ENCODE measurements at places on chromosomes 1 and 21.

GRCh38 chr1:163459539-163459938 lies 137.8 kb downstream of the NUF2 start:
- no peak for DNase-seq

DNA sequence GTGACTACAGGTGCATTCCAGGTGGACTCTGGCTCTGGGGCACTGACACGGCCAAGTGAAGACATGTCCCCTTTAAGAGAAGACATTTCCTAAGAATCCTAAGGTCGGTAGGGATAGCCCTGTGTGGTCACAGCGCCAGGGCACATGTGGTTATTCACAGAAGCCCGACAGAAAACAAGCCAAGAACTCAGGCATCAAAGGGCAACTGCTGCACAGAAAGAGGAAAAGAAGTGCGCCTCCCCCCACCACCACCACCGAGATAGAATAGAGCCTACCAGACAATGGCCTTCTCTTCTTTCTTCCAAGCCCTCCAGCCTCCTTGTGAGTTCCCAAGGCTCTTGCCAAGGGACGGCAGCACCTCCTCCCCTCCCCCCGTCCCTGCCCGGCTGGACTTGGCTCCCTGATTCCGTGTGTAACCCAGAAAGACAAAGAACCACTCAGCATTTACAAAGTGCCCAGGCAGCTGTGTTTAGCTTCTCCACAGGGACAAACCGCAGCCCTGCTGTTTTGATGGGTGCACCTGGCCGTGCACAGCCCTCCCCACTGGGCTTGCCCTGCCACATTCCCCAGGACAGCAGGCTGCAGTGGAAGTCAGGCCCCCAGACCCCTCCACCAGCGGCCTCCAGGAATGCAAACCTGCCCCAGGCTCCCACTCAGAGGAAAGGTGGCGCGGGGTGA lies 30.2 kb downstream of the TMPRSS2 start:
- peak; percentile 27 for DNase-seq

DNA sequence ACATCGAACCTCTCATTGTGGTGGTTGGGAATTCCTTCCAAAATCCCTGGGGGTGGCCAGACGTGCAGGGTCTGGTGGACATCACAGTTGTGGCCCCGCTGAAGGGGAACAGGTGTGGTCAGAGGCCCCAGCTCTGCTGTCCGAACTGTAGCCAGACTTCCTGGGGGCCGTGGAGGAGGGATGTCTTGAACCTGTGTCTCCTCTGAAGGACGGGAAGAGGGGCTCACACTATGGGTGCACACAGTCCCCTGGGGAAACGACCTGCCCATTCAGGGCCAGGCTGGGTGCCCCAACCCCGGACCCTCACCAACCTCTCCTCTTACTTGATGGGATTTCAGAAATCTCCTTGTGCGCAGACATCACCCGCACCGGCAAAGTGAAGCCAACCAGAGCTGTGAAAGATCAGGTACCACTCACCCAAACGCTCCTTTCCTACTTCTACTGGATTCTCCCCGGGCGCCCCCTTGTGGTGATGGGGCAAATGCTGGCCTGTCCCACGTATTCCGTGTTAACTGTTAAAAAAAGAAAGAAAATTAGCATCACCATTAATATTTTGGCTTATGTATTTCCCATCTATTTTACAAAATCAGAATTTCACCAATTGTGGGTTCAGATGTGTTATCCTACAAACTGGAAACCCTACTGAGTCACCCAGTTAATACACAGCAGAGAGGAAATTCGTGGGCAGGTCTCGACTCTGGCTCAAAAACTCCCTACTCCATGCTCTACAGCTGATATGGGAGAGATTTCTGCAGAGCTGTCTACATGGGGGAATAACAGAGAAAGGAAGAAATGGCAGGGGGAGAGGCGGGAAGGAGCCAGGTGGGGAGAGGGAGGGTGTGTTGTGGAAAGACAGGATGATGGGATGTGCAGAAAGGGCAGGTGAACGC lies 28.1 kb downstream of the PADI4 start:
- peak; percentile 50 for DNase-seq

DNA sequence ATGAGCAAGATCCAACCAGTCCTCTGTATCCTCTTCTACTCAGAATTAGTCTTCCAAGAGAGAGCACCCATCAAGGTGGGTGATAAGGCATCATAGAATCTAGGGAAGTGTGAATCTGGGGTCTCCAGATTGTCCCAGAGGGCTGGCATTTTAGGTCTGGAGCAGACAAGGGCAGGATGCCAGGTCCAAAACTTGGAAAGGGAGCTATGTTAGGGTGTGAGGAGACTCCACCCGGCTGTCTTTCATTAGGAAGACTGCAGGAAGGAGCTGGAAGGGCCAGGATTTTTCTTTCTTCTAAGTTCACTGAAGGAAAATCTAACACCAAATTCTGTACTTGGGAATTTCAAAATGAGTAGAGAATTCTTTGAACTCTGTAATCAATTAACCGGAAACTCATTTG lies 86.1 kb upstream of the BMP8A start:
- no peak for DNase-seq

GRCh38 chr1:214451596-214451995 lies 99.8 kb downstream of the PTPN14 start:
- peak; percentile 88 for DNase-seq

DNA sequence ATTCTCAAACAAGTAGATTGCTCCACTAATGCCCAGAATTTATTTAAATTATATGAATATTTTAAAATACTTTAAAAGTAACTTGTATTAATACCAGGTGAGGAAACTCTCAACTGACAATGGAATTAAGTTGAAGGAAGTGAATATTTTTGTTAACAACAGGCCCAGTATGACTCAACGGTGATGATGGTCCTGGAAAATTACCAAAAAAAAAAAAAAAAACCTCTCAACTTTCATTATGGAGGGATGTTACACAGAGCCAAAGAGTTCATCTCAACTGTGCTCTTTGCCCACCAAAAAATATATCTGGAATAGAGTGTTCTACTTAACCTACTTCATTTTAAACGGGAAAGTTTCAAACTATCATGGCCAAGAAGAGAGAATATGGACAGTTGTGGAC lies 28.3 kb downstream of the CFH start:
- peak; percentile 57 for DNase-seq

DNA sequence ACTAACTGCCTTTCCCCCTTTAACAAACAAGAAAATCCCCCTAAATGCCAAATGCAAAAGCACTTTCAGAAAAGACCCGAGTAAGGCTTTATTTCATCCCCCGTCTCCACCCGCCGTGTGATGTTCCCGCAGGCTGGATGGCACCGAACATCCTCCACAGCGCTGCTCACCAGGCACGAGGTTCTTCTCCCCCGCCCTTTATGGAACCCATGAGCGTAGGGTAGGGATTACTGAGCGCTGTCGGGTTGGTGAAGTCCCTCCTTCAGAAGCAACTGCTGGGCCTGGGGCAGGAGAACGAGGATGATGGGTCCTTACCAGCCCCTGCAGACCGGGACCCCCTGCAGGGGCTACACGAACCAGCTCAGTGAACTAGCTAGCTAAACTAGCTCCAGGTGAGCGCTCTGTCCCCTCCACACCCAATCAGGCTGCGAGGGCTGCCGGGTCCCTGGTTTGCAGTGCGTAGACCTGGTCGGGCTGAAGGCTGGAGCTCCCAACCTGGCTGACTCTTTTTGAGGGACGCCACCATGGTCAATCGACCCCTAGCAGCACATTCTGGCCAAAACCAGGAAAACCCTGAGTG lies 80.4 kb downstream of the ITPKB start:
- no peak for DNase-seq

DNA sequence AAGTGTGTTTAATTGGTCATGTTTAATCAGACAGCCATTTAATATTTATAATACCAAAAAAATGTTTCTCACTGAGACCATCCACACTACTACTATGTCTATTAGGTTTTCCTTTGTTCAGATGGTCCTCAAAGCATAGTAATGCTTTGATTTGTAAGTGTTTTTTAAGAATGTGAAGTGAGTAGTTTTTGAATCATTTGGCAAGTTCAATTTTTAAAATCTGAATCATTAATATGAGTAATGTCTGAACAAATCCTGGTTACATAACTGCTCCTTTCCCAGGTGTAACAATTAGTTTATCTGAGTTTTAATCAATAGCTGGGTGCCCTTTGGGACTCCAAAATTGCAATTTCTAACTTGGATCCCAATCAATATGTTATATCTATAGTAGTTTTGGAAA lies 23.5 kb upstream of the RPL5 start:
- peak; percentile 58 for DNase-seq

GRCh38 chr1:25650289-25650576 lies 33.6 kb downstream of the MAN1C1 start:
- DNase-seq: no peak

DNA sequence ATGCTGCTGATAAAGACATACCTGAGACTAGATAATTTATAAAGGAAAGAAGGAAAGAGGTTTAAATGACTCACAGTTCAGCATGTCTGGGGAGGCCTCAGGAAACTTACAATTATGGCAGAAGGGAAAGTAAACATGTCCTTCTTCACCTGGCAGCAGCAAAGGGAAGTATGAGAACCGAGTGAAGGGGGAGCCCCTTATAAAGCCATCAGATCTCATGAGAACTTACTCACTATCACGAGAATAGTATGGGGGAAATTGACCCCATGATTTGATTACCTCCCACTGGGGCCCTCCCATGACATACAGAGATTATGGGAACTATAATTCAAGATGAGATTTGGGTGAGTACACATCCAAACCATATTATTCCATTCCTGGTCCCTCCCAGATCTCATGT lies 154.4 kb downstream of the FASLG start:
- DNase-seq: no peak

DNA sequence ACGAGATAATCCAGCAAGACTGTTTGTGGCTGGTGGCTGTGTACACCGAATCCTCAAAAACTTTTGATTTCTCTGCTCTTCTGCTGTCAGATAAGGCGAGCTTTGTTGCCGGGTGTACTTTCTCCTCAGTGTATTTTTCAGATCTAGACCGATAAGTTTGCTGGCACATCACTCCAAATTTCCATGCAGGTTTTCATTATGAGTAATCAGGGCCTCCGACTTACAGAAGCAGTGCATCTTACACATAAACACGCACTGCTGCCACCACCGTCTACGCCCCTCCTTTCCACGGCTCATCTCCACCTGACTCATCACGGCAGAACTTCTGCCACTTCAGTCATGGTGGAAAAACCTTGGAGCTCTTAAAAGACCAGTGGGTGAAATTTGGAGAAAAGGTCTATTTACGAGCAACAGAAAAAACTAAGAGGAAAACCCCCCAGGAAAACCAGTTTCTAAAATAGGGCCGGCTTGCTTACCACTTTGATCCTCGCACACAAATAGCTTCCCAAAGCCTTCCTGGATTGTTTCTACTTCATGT lies 7.7 kb downstream of the ZBTB21 start:
- DNase-seq: peak; percentile 66

DNA sequence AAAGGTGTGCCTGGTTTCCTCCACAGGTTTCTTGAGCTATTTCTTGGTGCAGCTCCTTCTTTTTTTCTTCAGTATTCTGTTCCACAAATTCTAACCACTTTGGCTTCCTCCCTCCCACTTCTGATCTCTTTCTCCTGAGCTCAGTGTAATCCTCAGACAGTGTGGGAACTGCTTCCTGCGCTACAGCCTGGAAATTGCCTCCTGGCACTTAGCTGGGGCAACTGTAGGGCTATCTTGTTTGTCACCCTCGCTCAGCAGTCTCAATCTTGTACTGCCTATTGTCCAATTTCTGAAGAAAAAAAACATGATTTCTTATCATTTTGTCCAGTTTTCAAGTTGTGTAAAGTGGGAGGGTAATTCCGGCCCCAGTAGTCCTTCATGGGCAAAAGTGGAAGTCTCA lies 24.0 kb upstream of the GALNT2 start:
- DNase-seq: no peak

GRCh38 chr1:192654591-192655251 lies 18.8 kb downstream of the RGS13 start:
- peak; percentile 21 for DNase-seq

DNA sequence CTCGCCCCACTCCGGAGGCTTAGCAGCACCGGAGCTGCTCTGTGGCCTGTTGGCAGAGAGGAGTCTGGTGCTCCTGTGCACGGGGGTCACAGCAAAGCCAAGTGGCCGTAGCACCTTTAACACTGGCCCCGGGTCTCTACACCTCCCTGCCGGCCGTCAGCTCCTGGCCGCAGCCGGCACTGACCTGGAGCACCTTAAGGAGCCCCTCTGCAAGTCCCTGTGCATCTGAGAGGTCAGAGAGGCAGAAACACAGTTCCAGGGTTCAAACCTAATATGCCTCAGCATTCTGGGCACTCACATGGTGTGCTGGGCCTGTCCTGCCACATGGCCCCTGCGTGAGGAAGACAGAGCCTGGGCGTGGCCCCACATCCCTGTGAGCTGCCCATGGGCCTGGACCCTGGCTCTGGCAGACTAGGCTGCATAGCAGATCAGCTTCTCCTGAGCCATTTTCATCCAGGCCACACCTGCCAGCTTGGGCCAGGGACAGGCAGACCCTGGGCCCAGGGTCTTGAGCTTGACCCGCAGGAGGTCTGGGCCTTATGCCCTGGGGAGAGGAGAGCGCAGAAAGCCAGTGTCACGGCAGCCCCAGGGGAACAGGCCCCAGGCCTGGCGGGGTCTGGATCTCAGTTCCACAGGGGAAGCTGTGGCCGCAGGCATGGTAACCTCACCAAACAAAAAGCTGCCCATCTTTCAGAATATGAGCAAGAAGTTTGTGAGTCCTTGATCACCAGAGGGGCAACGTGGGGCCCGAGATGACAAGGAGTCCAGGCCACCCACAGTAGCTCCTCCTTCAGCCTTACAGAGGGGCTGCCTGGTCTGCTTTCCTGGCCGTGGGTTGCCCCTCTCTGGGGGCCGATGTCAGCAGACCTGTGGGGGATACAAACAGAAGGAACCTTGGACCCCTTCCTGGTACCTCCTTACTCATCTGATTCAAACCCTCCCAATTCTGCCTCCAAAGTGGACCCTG lies 146.0 kb upstream of the COL6A1 start:
- DNase-seq: no peak

GRCh38 chr1:6152181-6152580 lies 27.9 kb downstream of the CHD5 start:
- no peak for DNase-seq

DNA sequence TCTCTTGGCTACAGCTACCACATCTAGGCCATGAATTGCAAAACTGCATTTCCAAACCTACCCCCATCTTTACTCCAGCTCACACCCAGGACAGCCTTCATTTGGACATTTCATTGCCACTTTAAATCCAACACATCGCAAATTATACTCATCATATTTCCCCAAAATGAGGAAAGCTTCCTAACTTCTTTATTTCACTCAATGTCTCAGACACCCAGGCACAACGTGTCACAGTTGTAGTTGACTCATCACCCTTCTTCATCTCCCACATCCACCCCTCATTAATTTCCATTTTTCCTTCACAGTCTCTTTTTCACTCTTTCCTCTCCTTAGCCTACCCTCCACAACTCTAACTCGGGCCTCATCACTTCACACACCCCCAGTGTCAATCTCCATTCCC lies 6.7 kb downstream of the OTUD7B start:
- no peak for DNase-seq

Data from mammary epithelial cell (primary cell).